ENCODE measurements at places on chromosomes 1 and 21.

DNA sequence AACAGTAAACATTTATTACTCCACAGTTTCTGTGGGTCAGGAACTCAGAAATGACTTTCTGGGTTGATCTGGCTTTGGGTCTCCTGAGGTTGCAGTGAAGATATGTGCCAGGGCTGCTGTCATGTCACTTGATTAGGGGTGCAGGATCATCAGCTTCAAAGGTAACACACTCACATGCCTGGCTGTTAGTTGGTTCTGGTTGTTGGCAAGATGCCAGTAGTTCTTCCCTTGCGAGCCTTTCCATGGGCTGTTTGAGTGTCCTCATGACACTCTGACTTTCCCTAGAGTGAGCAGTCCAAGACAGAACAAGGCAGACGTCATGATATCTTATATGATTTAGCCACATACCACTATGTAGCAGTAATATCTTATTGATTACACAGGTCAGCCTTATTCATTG lies 1.8 kb downstream of the SWT1 start:
- DNase-seq, result no peak

DNA sequence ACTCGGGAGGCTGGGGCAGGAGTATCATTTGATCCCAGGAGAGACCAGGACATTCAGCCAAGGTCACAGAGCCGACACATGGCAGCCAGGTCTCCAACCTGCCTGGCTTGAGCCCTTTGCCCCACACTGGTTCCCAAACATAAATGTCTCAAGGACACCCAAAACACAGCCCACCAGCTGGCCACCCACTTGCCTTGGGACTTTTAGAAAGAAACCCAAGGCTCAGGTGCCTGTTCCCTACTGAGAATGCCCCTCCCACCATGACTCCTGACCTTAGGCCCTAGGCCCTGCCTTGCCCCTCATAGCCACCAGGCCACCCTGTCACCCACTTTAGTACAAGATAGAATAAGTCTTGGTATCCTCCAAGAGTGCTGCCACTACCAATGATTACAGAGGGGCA lies 41.9 kb upstream of the LRP8 start:
- DNase-seq, result no peak

- DNase-seq, result no peak
Measured at GRCh38 chr1:186391841-186392240, 16.2 kb downstream of the ODR4 start.

- peak; percentile 40 for DNase-seq
Measured at GRCh38 chr1:201457508-201457960, 11.5 kb downstream of the PHLDA3 start.

DNA sequence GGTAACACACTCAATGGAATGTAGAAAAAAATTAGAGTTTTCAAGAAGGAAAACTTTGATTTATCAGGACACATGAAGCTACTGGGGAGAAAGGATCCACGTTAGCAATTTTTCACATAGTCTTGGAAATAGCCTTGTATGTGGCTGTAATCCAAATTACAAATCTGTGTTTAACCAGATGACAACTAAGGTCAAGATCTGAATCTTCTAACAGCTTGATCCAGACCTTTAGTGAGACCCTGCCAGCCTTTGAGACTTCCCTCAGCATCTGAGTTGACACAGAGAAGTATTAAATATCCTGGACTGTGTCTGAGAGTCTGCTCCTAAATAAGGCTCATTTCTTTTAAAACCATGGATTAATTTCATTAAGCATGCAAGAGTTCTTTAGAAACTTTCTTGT lies 135.9 kb upstream of the KCNK2 start:
- no peak for DNase-seq

- DNase-seq, result no peak
Measured at GRCh38 chr1:167551362-167551761, 2.2 kb downstream of the CREG1 start.

DNA sequence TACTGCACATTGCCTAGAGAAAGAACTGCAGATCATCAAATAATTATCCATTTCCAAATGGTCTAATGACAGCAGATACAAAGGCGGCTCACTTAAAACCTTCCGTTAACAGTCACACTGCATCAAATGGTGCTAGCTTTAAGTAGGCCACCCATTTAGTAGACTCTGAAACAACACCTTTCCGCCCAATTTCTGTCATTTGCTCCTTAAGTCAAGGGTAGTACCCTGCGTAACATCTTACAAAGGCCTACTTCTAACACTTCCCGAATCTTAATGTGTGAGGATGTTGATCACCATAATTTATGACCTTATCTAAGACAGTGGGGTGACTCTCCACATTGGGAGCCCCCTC lies 692 bp upstream of the RALGPS2 start:
- DNase-seq, result no peak

- DNase-seq, result no peak
Measured at GRCh38 chr1:71695821-71696220, 586.5 kb downstream of the NEGR1 start.

DNA sequence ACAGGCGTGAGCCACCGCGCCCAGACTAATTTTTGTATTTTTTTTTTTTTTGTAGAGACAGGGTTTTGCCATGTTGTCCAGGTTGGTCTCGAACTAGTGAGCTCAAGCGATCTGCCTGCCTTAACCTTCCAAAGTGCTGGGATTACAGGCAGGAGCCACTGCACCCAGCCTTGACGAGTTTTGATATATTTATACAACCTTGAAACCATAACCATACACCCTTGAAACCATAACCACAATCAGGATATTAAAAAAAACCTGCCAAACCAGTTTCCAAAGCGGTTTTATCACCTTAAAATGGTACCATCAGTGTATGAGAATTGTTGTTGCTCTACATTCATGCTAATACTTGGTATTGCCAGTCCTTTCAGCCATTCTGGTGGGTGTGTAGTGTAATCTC lies 3.7 kb upstream of the PHACTR4 start:
- no peak for DNase-seq

DNA sequence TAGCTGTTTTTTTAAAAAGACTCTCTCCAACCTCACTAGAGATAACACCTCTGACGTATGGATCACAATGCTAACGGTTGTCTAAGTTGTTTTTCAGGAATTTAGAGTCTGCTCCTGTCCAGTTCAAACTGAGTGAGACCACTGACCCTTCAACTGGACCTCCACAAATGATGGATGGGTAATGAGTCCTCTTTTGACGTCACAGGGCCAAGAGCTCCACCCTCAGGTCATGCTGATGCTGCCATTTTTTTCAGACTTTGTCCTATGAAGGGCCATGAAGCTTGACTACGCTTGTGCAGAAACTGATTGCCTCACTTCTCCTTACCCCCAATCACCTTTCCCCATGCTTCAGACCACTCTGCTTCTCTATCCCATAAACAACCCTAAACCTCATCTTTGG lies 16.6 kb downstream of the GRIK3 start:
- no peak for DNase-seq

DNA sequence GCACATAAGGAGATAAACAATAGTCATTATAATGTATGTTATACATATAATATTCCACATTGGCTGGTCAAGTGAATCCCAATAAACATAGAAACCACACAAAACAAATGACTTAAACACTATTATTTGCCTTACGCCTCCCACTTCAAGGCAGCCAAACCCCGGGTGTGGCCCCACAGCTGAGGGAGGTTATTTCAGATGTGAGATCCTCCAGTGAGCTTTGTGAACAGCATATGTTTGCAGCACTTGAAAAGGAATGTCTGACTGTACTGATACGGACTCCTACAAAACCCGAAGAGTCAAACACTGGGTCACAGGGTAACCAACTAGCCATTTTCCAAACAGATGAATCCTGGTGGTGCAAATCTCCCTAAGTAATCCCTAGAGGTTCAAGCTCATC lies 27.1 kb upstream of the DISP1 start:
- DNase-seq, result peak; percentile 6

DNA sequence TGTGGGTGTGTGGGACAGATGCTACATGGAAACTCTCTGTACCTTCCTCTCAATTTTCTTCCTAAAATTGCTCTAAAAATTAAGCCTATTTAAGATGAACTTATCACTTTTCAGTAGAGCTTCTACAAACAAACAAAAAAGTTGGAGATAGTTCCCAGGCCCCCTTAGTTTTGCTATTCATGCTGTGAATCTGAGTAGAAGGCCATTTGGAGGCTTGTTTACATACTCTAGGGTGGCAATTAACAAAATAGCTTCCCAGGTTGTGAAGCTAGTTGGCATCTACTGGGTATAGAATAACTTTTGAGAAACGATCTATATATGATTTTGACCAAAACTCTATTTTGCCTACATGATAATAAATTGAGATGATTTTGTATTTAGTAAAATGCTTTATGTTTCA lies 541.4 kb upstream of the B3GALT2 start:
- no peak for DNase-seq

- peak; percentile 63 for DNase-seq
Measured at GRCh38 chr1:201602413-201603265, 63.7 kb downstream of the NAV1 start.

GRCh38 chr1:88029142-88029541 lies 654.9 kb upstream of the PKN2 start:
- no peak for DNase-seq

- peak; percentile 93 for DNase-seq
Measured at GRCh38 chr1:119080586-119080985, 59.9 kb downstream of the WARS2 start.

DNA sequence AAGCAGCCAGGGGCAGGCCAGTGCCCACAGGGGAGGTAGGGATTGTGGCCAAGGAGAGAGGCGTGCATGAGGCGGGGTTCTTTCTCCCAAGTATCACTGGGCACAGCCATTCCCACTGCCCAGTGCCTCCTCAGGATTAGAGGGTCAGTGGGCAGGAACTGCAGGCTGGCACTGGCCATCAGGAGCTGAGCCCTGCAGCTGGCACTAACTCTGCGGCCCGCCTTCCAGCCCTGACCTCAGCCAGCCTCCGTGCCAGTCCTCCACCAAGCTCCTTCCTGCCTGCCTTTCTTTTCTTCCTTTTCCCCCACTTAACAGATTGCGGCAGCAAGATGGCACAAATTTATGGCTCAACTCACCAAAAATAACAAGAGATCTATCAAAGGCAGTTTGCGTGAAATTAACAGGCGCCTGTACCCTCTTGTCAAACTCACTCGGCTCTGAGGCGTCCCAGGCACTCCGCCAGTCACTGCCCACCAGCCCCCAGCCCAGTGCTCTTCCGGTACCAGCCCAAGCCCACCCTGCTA lies 11.1 kb downstream of the ADGRB2 start:
- no peak for DNase-seq

DNA sequence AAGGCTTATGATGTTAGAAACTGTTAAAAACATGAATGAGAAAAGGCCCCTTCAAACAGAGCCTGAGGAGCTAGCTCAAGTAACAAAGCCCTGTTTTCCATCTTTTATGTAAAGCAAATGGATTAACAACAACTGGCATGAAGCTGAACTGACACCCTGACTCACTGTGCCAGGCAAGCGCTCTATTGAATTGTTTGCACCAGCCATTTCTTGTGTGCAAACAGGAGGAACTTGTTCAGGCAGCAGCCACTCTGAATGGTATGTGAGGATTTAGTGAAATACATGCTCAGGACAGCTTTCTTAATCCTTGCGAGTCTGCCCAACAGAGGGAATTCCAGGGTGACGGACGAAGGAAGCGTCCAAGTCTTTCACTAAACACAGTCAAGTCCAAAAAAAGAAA lies 291.1 kb upstream of the ADGRL2 start:
- no peak for DNase-seq

DNA sequence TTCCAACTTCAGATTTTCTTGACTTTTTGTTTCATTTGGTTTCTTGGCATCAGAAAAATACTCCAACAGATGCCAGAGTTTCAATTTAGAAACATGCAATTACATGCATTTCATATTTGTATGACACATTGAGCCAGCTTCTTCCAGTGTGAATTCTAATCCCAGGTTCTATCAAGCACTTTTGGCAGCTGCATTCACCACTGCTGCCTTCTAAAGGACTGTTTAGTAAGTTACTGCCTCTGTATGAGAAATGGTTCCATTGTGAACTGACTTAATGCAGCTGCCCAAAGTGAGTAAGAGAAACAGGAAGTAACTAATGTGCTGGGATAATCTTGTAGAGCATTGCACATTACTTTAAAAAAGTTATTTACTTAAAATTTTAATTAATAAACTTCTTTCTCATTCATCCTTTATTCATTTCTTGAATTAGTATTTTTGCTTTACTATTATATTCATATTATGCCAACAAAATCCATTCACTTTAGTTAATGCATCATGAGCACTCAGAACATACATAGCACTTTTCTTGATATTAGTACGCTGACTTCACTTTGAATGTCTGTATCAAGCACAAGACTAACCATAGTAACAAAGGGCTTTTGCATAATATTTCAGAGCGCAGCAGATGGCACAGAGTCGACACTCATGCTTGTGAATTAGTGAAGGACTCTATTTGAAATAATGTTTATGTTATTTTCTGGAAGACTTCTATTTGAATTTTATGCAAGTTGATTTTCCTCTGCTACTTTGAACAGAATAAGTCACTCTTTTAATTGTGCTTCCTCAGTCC lies 9.8 kb downstream of the RGS18 start:
- peak; percentile 32 for DNase-seq

- DNase-seq, result no peak
Measured at GRCh38 chr1:219505886-219506285, 107.0 kb downstream of the ZC3H11B start.

DNA sequence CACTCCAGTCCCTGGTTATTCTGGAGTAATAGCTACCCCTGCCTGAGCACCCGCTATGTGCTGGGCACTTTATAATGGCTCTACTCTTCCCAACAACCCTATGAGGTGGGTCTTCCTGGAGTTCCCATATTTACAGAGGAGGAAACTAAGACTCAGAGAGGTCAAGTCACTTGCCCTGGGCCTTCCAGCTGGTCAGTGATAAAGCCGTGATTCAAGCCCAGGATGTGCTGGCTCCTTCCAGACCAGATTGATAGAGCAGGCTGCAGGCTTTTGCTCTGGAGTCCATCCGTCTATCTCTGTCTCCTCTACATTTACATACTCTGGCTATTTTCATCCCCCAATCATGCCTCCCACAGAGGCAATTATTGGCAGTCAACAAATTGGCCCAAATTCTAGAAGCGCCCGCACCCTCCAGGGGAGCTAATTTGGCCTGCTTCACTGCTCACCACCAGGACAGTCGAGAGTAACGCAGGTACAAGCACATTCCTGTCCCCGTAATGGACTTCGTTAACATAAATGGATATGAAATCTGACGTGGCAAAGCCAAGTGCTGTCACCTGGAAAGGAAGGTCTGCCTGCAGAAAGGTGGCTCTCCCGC lies 39.8 kb upstream of the SELENON start:
- no peak for DNase-seq

DNA sequence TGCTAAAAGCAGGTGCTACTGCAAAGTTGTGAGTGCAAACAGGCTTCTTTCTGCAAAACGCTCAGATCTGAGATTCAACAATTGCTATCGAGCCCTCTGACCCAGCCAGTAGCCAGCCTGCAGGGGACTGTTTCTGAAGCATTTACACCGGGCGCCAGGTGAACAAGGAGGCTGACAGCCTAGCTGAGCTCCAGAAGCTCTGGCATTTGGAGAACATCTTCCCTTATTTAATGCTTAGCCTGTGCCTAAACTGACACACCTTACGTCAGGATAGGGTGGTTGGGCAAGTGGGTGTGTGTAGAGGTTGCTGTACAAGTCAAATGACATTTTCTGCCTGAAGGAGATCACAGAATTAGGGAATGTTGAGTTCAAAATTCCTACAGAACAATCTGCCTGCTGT lies 15.8 kb upstream of the PLA2G2C start:
- no peak for DNase-seq

All from NCI-H226 (cell line).